A549 treated with GW870086 at 1 μM for 4 hours (cell line): ENCODE measurements at places on chromosomes 3 and 15. TPM values are rescaled to one million over a fixed set of nuclear protein-coding genes. Genes with fewer than 3 reads are reported as not detected.

Gene EXD1
- 0.16 to 0.33 TPM (median 0.27 TPM) in 3 of 5 replicates, not detected in the others for total RNA-seq

Gene NEK10
- total RNA-seq, result 0.48 to 1.3 TPM (median 0.96 TPM) in 5 replicates

Gene ACSBG1
- total RNA-seq, result 0.17 to 0.59 TPM (median 0.31 TPM) in 5 replicates

Gene ITGB5
- 383 to 516 TPM (median 476 TPM) in 5 replicates for total RNA-seq

Gene GXYLT2
- 0.82 to 2.1 TPM (median 1.4 TPM) in 5 replicates for total RNA-seq

Gene DPP8
- total RNA-seq, result 17.4 to 30.0 TPM (median 27.5 TPM) in 5 replicates

Gene NRROS
- not detected in 5 replicates for total RNA-seq

Gene TTLL13
- total RNA-seq, result 0.17 to 0.51 TPM (median 0.24 TPM) in 4 of 5 replicates, not detected in the other

Gene STRC
- 0.03 to 0.20 TPM (median 0.10 TPM) in 4 of 5 replicates, not detected in the other for total RNA-seq

Gene CASR
- not detected in 5 replicates for total RNA-seq

Gene PROK2
- not detected in 5 replicates for total RNA-seq

Gene EFHB
- total RNA-seq, result 0.94 to 1.5 TPM (median 1.3 TPM) in 5 replicates

Gene TMCO5A
- not detected in 5 replicates for total RNA-seq

Gene FES
- total RNA-seq, result 0.51 to 1.3 TPM (median 0.99 TPM) in 5 replicates

Gene TF
- 0.83 to 3.9 TPM (median 1.4 TPM) in 5 replicates for total RNA-seq

Gene CPN2
- not detected in 5 replicates for total RNA-seq

Gene PLIN1
- 0.05 to 0.25 TPM (median 0.13 TPM) in 4 of 5 replicates, not detected in the other for total RNA-seq

Gene CHRNA7
- total RNA-seq, result 3.8 to 5.2 TPM (median 4.5 TPM) in 5 replicates

Gene CPA3
- not detected in 5 replicates for total RNA-seq

Gene ZNF35
- 6.1 to 7.0 TPM (median 6.5 TPM) in 5 replicates for total RNA-seq

Gene SLC27A2
- 26.6 to 32.2 TPM (median 29.2 TPM) in 5 replicates for total RNA-seq

Gene ZBED2
- 0.11 to 0.29 TPM (median 0.16 TPM) in 5 replicates for total RNA-seq

Gene XCR1
- total RNA-seq, result not detected in 5 replicates

Gene AMIGO3
- 0.52 to 1.8 TPM (median 0.64 TPM) in 5 replicates for total RNA-seq

Gene TJP1
- total RNA-seq, result 65.6 to 89.3 TPM (median 82.0 TPM) in 5 replicates

Gene RTP1
- not detected in 5 replicates for total RNA-seq

Gene CCR8
- not detected in 5 replicates for total RNA-seq

Gene OSBPL10
- total RNA-seq, result 14.5 to 23.1 TPM (median 22.9 TPM) in 5 replicates

Gene SNRK
- total RNA-seq, result 3.6 to 5.3 TPM (median 4.5 TPM) in 5 replicates

Gene CFAP100
- not detected in 5 replicates for total RNA-seq

Gene EFCC1
- 0.06 TPM in 1 of 5 replicates, not detected in the others for total RNA-seq

Gene PLS1
- 9.1 to 13.0 TPM (median 12.0 TPM) in 5 replicates for total RNA-seq

Gene SLC2A2
- total RNA-seq, result not detected in 5 replicates

Gene PARL
- 64.6 to 75.1 TPM (median 68.8 TPM) in 5 replicates for total RNA-seq
